ENCODE measurements at places on chromosomes 1 and 21.

GRCh38 chr1:64654519-64655341, 90.1 kb upstream of the RAVER2 start:
- DNase-seq = no peak

- DNase-seq = no peak
Measured at GRCh38 chr21:45280969-45281368, 6.7 kb downstream of the POFUT2 start.

GRCh38 chr1:2650967-2651645, 18.3 kb upstream of the MMEL1 start:
- DNase-seq = no peak

GRCh38 chr21:45081636-45082035, 7.3 kb downstream of the ADARB1 start:
- no peak for DNase-seq

Measured in left renal cortex interstitium (tissue), 4 donors.